Fibroblast of skin of left biceps (primary cell): ENCODE measurements at places on chromosomes 2 and 18.

- no peak for DNase-seq
Observed at GRCh38 chr2:167489325-167489724, 601.0 kb downstream of the XIRP2 start.

DNA sequence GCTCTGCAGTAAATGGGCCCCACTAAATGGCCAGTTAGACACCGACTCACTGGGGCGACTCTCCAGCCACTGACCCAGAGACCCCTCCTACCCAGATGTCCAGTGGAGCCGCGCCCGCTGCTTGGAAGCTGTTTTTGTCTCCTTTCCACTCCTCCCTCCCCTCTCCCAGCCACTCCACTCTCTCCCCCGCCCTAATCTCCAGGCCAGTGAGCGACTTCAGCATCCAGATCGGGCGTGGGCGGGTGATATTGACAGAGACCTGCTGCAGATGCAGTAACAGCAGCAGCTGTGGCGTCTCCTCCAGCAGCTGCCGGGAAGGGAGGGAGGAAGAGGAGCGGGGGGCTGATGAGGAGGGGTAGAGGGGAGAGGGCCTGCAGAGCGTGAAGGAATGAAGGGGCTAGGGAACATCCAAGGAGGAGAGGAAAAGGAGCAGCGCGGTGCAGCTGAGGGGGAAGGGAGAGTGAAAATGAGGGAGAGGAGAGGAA, at the start of gene SCN7A:
SCN7A (minus strand) TSS at position 110 of the 485 bp plus-strand sequence. CDS start 16,553 bp downstream, outside the sequence.
- DNase-seq: no peak

DNA sequence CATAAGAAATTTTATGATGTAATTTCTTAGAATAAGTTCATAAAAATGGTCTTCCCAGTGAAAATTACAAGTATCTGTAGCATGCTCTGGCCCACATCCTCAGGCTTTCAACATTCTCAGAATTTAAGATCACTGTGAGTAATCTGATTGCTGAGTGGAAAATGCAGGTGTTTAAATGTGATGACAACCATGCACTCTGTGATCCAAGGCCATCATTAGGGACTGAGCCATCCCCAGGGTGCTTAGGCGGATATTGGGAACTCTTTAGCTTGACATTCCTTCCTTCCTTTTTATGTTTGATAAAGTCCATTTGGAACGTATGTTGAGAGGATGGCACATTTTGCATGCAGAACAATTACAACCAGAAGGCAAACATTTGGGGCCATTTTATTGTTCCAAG, 95.5 kb downstream of the ARL4C start:
- no peak for DNase-seq

DNA sequence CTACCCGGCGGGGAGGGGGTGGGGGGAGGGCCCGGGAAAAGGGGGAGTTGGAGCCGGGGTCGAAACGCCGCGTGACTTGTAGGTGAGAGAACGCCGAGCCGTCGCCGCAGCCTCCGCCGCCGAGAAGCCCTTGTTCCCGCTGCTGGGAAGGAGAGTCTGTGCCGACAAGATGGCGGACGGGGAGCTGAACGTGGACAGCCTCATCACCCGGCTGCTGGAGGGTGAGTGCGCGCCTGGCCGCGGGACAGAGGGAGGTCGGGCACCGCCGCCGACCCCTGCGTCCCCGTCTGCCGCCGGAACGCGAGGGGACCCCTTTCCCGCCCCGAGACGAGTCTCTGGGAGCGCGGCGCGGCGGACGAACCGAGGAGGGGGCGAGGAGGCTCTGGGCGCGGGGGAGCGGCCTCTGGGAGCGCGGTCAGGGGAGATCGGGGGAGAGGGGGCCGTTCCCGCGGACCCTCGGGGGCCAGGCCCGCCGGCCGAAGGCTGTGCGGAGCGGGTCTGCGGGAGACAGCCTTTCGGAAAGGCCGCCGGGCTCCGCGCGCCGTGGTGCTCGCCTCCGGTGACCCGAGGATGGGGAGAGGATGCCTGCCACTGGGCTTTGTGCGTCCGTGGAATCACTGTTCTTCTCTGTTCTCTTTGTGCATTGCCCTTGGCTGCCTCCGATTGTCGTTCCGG, 463 bp downstream of the PPP1CB start:
- DNase-seq: no peak

- DNase-seq: no peak
Observed at GRCh38 chr2:204321910-204322751, 223.1 kb upstream of the PARD3B start.

- no peak for DNase-seq
Observed at GRCh38 chr2:71800106-71800809, 346.9 kb downstream of the DYSF start.

DNA sequence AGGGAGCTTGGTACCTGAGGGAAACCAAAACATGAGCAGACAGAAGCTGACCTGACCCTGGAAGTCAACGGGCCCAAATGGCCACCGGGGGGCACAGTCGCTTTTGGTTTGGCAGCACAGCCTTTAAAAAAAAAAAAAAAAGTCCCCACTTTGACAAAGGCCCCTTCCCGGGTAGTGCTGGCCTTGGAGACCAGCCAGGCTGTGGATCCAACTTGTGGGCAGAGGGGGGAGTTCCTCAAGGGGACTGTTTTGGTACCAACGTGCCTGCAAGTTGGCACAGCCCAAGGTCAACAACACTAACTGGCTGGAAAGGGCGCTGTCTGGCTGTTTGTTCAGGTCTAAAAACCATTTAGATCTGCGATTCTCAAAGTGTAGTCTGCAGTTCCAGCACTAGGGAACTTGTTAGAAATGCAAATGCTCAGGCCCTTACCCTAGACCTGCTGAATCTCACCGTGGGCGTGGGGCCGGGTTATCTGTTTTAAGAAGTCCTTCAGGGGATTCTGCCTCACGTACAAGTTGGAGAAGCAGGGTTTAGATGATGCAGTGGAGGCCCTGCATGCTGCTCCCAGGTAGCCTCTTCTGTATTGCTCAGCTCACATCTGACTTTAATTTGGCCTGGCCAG, 83.0 kb downstream of the LPIN1 start:
- DNase-seq: no peak

DNA sequence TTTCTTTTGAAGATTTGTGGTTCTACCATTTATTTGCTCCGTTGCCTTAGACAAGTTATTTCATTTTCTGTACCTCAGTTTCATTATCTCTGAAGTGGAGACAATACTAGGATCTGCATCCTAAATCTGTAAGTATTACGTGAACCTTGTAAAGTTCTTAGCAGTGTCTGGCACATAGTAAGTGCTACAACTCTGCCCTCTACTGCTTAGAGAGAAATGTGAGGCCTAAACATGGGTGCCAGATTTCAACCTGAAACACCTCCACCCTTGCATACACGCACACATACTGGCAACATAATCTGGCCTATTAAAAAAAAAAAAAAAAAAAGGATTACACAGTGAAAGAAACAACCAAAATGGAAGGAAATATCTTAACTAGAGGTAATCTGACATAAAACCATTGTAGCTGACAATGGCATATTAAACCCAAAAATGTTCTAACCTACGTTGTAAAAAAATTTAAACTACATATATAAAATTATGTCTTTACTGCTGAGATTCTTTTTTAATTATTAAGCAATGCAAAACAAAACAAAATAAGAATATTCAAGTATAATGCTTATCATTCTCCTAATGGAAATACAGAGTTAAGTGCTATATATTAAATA, 132.6 kb downstream of the MAP2 start:
- peak; percentile 29 for DNase-seq

DNA sequence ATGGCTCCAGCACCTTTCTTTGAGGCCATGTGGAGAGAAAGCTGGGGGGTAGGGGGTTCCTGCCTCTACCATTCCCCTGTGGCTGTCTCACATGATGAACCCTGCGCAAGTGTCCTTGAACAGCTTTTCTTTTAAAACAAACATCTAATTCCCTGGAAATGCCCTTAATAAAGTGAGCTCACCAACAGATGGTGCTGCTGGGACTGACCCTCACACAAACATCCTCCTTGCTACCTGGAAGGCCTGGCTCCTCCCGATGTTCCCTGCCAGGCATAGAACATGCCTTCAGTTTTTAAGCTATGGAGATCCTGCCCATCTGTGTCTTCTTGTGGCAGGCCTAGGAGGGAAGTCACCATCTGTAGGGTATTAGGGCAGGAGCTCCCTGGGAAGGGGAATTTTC, 60.7 kb upstream of the GATA6 start:
- DNase-seq: no peak

- no peak for DNase-seq
Observed at GRCh38 chr2:86218124-86218523, 18.9 kb downstream of the MRPL35 start.

DNA sequence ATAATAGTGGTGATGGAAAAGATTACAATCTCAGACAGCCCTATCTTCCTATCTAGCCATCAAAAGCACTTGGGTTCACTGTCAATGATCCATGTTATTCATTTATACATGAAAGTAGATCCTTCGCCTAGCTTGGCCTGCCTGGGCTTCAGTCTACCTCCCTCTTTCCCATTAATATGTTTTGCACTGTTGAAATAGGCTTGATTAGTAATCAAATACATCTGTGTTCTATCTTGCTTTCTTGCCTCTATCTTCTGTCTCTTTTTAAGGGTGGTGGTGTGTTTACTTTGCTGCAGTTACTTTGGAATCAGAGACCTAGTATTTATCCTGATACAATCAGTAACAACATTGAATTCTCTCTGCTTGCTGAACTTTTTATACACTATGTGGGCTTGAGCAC, 521.2 kb downstream of the TNS1 start:
- no peak for DNase-seq

DNA sequence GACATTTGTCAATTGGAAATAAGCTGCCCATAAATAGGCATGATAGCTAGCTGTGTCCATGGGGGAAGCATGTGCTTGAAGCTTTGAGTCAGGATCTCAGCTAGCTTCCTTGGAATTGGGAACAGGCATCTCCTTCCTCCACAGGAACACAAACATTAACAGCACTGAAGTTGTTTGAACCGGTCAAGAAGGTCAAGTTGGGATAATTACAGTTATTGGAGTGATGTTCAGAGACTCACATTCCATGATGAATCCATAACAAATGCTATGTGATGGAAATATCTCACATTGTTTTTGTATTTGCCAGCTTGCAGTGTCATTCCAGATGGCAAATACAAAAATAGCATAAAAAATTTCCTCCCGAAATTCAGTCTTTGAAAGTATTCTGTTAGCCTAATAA, 347.6 kb upstream of the SMIM21 start:
- DNase-seq: no peak

- no peak for DNase-seq
Observed at GRCh38 chr2:221461901-221462300, 110.2 kb downstream of the EPHA4 start.

GRCh38 chr2:100948942-100949811, 52.9 kb upstream of the RPL31 start:
- DNase-seq: no peak

DNA sequence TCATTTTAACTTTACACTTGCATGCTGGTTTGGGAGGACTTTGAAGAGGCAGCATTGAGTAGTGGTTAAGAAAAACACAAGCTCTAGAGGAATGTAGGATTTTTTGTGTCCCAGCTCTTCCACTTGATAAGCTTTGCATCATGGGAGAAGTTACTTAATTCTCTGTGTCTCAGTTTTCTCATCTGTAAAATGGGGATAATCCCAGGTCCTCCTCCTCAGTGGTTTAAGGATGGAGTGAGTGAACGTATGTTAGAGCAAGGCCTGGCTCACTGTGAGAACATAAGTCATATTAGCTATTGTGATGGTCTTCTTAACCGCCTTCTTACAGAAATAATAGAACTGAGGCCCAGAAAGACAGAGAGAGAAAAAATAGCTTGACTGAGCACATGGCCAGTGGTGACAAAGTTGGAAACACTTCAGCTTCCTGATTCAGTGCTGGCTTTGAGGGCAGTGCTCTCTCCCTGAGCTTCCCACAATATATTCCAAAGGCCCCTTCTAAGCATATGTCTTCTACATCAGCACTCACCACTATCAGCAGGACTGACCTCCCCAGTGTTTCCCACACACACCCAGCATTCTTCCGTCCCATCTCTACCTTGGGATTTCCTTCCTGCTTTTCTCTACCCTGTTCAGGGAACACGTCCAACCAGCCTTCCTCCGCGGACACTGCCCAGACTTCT, 214.9 kb upstream of the TNP1 start:
- no peak for DNase-seq

DNA sequence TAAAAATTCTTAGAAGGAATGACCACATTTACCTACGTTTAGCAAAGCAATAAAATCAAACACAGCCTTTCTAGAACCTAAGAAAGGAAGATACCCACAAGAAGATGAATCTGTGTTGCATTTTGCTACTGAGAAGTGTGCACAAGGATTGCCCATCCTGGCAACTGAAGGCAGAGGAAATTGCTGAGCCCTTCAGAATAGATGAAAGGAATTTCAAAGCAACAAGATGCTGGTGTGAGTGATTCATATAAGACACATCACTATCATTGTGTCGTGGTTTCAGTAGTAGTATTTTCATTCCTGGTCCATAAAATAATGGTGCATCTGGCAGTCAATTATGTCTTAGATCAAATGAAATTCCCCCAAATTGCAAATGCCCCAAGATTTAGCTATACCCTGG, 48.4 kb upstream of the ANKRD44 start:
- DNase-seq: no peak

DNA sequence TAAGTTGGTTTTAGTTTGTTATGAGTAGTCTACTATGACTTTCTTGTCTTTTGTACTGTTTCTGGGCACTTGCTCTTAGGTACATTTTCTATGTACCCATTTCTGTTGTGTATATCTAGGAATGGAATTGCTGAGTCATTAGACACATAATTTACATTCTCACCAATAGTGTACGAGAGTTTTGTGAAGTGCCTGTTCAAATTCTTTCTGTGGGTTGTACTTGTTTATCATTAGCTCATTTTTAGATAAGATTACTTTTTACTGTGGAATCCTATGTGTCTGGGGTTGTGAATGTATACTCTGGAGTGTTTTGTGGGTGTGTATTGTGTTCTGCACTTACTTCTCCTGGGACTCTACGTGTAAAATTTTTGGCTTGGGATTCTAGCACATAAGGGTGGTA, 36.6 kb upstream of the CD28 start:
- DNase-seq: no peak

- no peak for DNase-seq
Observed at GRCh38 chr2:44342854-44343253, 18.4 kb downstream of the PREPL start.

- no peak for DNase-seq
Observed at GRCh38 chr2:197378494-197379307, 56.1 kb downstream of the SF3B1 start.

DNA sequence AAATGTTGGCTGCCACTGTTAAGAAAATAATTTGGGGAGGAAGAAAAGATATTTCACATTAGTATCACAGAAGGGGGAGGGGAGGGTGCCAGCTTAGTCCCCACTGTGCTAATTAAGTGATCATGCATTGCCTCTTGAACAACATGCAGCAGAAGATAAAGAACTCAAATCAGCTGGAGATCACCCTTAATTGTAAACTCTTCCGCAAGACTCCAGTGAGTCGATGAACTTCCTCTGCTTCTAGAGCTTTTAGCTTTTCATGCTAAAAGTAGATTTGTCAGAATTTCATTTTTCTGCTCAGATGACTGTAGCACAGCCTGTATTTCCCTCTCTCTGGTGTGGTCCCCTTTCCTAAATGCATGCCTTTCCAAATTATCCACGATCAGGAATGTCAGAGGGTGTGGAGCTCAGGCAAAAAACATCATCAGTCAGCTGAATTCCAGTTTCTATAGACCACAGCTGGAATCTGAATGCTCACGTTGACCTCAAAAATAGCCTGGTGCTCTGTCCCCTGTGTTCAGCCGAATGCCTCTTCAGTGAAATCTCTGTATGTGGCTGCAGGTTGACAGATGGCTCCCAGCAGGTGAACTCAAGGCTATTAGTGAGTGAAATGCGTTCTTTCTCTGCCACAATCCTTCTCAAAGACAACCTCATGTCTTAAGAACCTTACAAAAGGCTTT, 156.8 kb upstream of the UNC80 start:
- DNase-seq: no peak
